ENCODE measurements at places on chromosomes 13 and 19.

- no peak for DNase-seq
These were observed 65.3 kb upstream of the KLHL1 start for GRCh38 chr13:70173598-70173959.

DNA sequence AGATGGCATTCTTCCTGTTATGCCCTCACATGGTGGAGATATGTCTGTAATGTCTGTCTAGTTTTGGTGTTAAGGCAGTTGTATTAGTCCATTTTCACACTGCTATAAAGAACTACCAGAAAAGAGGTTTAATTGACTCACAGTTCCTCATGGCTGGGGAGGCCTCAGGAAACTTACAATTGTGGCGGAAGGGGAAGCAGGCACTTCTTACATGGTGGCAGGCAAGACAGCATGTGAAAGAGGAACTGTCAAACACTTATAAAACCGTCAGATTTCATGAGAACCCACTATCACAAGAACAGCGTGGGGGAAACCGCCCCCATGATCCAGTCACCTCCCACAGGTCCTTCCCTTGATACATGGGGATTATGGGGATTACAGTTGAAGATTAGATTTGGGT is 3.2 kb downstream of the ZNF441 start:
- DNase-seq, result no peak

- no peak for DNase-seq
These were observed 12.9 kb downstream of the STARD13 start for GRCh38 chr13:33272531-33273124.

DNA sequence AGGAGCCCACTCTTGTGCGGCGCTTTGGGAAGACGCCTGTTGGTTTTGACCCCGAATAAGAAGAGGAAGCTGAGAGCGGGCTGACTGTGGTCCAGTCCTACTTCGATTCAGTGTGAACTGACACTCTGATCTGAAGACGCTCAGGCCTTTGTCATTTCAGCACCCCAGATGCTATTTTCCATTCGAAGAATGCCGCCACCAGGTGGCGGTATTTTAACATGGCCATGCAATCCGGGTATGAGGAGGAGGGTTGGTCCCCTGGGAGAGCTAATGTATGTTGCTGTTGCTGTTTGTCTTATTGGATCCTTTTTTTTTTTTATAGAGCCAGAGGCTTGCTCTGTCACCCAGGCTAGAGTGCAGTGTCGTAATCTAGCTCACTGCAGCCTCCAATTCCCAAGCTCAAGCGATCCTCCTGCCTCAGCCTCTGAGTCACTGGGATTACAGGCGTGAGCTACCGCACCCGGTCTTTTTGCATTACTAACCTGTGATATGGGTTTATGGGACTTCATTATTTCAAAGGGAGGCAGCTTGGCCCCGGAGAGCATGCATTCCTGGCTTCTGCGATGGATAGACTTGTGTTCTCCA is 803 bp upstream of the TIMM44 start:
- DNase-seq, result peak; percentile 83

- DNase-seq, result peak; percentile 50
These were observed 1.0 kb upstream of the CEACAM1 start for GRCh38 chr19:42529248-42529764.

GRCh38 chr13:113967729-113968462 is 6.0 kb downstream of the C13orf46 start:
- no peak for DNase-seq

- no peak for DNase-seq
These were observed 373.0 kb downstream of the FGF14 start for GRCh38 chr13:102028868-102029267.

- no peak for DNase-seq
These were observed 41.8 kb upstream of the MIR17HG start for GRCh38 chr13:91305652-91306051.

DNA sequence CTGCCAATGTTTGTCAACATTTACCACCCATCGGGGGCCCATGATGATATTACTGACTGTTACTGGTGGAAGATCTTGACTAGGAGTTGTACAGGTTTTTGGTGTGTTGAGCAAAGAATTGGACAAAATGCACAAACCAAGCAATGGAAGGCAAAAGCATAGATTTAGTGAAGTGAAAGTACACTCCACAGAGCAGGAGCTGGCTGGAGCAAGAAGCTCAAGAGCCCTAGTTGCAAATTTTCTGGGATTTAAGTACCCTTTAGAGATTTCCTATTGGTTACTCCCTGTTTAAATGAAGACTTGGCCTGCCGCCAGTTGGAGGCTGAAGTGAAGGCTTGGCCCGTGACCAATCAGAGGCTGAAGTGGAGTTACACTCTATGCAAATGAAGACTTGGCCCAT is 128.6 kb upstream of the KL start:
- no peak for DNase-seq

DNA sequence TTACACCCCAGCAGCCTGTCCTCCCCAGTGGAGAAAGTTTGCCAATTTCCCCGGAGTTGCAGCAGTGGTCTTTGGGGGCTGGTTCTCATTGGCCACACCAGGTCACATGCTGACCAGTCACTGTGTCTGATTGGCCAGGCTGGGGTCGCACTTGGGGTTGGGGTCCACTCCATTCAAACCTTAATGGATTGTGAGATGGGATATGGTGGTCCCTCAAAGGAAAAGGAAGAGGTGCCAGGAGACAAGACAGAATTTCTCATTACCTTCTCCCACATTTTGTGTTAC is 3.4 kb downstream of the PPM1N start:
- DNase-seq, result no peak

DNA sequence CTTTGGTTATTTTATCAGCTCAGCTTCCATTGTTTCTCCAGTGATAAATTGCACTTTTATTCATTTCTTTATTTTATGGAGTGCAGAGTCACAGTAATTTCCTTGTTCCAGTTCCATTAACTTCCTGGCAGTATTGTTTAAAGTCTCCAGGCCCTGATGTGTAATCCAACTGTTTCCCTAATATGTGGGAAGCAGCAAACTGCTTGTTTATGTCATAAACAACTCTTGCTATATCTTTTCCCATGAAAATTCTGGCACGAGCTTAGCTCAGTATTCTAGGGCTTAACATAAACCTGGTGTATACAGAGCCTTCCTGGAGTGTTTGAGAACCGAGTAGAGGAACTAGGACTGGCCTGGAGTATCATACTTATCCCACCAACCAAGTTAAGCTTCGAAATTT is 83.5 kb upstream of the ARGLU1 start:
- no peak for DNase-seq

- DNase-seq, result no peak
These were observed 12.2 kb downstream of the ARGLU1 start for GRCh38 chr13:106555631-106556328.

DNA sequence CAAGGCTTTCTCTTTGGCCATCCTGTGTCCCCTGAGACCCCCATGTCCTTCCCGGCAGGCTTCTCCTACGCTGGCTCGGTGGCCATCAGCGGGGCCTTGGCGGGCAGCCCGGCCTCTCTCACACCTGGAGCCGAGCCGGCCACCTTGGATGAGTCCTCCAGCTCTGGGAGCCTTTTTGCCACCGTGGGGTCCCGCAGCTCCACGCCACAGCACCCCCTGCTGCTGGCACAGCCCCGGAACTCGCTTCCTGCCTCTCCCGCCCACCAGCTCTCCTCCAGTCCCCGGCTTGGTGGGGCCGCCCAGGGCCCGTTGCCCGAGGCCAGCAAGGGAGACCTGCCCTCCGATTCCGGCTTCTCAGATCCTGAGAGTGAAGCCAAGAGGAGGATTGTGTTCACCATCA is 14.2 kb downstream of the PLEKHJ1 start:
- DNase-seq, result no peak

- no peak for DNase-seq
These were observed 119.4 kb upstream of the NBEA start for GRCh38 chr13:34822650-34823049.

DNA sequence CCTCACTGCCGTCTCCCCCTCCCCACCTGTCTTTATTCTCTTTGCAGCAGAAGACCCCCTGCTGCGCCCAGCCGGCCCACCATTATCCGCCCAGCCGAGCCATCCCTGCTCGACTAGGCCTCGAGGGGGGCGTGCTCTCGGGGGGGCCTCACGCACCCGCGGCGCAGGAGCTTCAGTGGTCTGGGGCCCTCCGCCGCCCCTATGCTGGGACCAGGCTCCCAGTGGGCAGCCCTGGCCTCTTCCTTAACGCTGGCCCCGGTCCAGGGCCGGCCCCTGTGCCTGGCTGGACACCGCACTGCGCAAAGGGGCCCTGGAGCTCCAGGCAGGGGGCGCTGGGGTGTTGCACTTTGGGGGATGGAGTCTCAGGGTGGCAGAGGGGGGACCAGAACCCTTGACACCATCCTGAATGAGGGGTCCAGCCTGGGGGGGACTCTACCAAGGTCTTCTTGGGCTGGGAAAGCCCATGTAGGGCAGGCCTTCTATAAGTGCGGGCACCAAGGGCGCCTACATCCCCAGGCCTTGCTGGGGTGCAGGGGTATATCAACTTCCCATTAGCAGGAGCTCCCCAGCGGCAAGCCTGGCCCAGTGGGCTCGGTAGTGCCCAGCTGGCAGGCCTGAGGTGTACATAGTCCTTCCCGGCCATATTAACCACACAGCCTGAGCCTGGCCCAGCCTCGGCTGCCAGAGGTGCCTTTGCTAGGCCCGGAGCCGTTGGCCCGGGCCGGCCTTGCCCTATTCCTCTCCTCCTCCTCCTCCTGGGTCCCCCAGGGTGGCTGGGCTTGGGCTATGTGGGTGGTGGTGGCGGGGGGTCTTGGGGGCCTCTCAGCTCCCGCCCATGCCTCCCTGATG is 4.9 kb downstream of the TMED1 start:
- DNase-seq, result no peak

Measured in T-helper 1 cell (primary cell).